GM06990 (cell line): ENCODE measurements at places on chromosomes 6 and 20.

DNA sequence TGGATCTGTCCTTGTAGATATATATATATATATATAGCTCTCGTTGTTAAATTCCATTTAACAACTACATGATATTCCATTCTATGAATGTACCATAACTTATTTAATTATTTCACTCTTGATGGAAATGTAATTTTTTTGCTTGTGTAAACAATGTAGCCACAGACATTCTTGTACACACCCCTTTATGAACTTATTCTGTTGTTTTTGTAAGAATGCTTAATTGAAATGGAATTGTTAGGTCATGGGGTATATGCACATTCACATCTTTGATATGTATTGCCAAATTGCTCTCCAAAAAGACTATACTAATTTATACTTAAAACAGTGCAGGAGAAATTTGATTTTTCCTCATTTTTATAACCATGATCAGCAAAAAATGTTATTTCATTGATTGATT is 67.2 kb downstream of the MAP3K4 start:
- DNase-seq = no peak

DNA sequence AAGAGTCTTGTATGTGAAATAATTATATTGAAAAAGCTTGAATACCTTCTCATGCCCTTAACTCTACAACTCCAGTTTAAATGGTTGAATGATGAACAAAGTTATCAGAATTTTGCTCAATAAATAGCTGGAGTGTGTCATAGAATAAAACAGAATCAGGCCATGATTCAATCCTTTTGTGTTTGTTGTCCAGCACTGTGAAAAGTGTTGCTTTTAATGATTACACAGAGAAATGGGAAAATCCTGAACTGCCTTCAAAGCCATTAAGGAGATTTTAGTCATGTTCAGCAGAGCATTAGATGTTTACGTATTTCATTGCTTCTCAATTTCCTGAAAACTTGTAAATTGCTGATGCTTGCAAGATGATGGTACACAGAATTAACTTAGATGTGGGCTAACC is 262.9 kb upstream of the BTBD3 start:
- DNase-seq = no peak

DNA sequence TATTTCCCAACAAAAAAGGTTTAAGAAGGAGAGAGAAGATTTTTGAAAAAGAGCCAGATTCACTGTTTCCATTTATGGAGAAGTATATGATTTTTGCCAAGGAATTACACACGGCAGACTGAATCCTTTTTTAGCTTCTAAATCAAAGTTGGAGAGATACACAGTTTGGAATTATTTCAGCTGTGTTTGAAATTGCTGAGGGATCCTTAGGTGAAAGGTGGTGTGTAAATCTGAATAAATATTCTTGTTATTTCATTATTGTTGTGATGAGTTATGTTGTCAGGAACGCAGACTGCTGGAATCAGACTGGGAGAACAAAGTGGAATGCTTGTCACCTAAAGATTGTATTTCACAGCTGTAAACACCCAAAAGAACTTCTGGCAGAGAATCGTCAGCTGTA is 168.5 kb upstream of the AKIRIN2 start:
- DNase-seq = no peak

DNA sequence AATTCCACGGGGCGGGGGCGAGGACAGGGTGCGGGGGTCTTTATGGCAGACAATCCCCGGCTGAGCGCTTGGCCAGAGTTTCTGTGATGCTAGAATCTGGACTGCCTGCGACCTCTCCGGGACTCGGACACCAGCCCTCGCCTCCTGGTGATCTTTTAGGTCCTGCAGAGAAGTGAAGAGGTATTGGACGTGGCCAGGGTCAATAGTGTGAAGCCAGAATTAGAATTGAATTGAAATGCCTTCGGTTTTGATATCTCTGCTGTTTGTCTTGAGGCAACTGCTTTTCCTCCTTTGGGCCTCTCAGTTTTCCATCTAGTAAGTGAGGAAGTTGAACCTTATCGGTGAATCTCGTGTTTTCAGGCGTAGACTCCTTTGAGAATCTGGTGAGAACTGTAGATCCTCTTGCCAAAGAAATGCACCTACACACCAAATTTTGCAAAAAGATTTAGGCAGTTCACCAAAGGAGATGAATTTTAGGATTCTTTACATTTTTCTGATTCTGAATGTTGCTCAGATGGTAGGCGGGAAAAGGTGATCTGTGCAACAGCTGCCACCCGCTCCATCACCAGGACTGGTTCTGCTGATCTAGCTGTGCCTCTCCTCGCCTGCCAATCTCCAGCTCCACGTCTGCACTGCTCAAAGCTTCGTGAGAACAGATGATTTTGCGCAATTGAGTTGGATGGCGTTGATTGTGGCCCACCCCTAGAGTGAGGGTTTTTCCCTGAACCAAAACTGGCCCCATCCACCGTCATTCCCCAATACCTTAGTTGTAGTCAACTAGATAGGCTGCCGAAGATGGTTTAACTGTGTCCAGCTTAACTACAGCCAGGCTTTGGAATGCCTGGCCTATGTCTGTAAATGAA is 837 bp upstream of the OSER1 start:
- no peak for DNase-seq

- no peak for DNase-seq
Observed at GRCh38 chr20:50815162-50815989, 20.5 kb downstream of the BCAS4 start.

DNA sequence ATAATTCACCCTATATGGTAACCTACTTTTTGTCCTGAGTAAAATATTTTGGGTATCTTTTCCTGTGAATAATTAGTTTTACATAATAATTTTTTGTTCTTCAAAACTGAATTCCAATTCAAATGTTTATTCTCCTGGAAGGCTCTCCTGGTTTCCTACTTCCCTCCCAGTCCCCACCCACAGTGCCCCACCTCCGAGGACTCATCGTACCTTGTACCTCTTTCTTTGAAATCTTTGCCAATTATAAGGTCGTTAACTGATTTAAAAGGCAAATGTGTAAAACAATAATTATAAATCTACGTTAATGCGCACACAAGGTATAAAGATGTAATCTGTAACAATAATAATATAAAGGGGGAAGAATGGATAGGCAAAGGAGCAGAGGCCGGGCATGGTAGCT is 40.5 kb upstream of the VEGFA start:
- no peak for DNase-seq
